ENCODE measurements at places on chromosomes 13 and 19.

GRCh38 chr13:112907286-112907685, 61.7 kb upstream of the MCF2L start:
- DNase-seq: no peak

- no peak for DNase-seq
These were observed 1781.7 kb upstream of the PRR20A start for GRCh38 chr13:55359067-55359466.

GRCh38 chr13:87536499-87536898, 134.7 kb upstream of the SLITRK5 start:
- no peak for DNase-seq

GRCh38 chr19:6970021-6970420, 51.2 kb downstream of the MBD3L2B start:
- no peak for DNase-seq

DNA sequence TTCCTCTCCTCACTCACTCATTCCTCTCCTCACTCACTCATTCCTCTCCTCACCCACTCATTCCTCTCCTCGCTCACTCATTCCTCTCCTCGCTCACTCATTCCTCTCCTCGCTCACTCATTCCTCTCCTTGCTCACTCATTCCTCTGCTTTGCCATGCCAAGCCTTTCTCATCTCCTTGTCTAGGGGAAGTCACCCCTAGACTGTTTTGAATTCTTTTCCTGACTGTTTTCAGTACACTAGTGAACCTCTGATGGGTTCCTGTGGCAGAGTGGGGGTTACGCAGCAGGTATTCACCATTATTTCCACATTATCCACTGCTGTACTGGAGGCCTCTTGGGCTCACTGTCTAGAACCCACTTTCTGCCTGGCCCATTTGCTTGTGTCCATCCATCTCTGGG, 1.2 kb downstream of the CYP4F8 start:
- DNase-seq: no peak

- DNase-seq: no peak
These were observed 15.1 kb downstream of the BRCA2 start for GRCh38 chr13:32330441-32330840.

DNA sequence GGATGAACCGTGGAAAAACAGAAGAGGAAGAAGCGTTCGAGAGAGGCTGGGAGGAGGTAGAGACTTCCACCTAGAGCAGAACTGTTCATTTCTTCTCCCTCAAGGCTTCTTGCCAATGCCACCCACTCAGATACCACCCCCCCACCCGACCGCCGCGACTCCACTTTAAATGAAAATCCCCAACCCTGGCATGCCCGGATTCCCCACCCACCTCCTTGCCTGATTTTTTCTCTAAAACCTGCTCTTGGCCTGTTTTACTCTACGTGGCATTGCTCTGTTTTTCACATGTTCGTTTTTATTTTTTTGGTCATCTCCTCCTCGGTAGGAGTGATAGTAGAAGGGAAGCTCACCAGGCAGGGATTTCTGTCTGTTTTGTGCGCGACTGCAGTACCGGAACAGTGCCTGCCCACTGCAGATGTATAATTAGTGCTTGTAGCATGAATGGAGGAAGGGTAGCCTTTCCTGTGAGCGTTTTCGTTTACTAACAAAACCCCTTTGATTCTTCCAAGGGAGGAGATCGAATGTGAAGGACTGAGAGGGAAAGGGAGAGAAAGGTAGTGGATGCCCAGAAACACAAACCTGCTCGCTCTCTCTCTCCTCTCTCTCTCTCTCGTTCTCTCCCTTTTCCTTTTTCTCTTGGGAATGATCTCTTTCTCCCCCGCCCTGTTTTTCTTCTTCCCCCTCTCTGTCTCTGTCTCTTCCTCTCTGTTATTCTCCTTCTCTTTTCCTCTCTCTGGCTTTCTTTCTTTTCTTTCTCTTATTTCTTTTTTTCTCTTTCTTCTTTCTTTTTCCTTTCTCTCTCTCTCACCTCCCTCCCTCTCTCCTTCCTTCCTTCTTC, 2.2 kb downstream of the CD70 start:
- DNase-seq: no peak

- no peak for DNase-seq
These were observed 6.4 kb downstream of the KMT5C start for GRCh38 chr19:55345818-55346724.

DNA sequence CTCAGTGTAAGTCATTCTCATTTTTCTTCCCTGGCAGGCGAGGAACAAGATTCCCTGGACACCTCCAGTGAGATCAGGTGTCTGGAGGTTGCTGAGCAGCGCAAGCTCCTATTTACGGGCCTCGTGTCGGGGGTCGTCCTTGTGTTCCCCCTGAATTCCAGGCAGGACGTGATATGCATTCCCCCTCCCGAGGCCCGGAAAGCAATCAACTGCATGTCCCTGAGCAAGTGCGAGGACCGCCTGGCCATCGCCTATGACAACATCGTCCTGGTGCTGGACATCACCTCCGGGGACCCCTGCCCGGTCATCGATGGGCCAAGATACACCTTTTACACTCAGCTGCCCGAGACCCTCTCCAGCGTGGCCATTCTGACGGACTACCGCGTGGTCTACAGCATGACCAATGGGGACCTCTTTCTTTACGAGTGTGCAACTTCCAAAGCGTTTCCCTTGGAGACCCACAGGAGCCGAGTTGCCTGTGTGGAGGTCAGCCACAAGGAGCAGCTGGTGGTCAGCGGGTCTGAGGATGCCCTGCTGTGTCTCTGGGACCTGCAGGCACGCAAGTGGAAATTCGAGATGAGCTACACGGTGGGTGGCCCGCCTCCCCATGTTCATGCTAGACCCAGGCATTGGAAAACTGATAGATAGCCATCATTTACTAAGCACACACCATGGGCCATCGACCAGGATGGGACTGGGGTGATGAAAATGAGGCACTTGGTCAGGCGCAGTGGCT, 21.5 kb upstream of the SIN3B start:
- DNase-seq: no peak

DNA sequence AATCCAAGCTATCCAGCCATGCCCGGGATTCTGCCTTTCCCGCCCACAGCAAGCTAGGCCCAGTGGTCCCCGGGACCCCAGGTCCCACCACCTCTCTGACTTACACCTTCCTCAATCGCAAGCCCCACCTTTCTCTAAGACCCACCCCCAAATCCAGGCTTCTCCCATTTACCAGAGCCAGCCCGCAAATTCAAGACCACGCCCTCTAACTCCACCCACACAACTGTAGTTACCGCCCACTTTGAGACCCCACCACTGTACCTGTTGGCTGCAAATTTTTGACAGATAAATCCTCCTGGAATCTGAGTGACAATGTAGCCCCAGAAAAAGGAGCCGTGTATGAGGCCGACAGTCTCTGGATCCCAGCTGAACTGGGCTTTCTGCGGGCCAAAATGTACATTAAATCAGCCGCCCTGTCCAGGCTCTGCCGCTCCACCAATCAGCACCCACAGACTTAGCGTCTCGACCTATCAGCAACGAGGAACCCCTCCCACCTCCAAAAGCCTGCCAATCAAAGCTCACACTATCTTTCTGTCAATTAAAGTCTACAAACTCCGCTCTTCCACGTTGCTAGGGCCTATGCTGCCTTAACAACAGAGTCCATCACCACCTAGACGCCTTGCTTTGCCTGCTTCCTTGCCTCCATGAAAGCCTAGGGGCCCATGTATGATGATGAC, 6.3 kb downstream of the SLC17A7 start:
- no peak for DNase-seq

DNA sequence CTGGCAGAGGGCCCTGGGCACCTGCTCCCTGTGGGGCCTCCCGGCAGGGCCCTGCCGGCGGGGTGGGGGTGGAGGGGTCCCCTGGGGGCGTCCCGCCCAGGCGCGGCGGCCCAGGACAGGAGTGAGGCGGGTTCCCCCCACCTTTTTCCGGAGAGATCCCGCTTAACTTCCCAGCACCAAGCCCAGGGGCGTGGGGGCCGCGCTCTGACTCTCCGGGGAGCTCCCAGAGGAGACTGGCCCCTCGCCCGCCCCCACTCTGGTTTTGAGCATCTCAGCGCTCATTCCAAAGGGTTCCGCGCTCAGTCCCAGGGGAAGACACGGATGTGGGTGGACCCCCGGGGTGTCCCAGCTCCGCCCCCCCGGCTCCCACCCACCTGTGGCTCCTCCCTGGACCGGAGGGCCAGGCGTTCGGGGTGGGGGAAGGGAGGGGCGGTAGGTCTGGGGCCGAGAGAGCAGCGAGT, 476 bp downstream of the C2CD4C start:
- peak; percentile 51 for DNase-seq

DNA sequence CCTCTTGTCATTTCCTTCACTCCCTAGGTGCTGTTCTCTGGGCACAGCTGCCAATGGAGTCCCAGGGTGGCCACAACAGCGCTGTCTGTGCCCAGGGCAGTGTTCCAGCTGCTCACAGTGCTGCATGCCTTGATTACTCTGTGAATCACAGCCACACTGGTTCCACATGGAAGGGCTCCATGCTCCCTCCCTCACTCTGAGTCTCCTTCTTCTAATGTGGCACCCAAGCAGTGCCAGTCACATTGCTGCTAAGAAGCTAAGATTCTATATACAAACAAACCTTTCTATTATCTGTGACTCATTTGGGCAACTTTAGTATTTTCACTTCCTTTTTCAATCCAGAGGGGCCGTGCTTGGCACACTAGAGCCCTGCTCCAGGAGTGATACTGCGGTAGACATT, 248.7 kb downstream of the TDRD3 start:
- DNase-seq: no peak

- DNase-seq: no peak
These were observed 3.6 kb upstream of the ONECUT3 start for GRCh38 chr19:1749373-1750342.

GRCh38 chr19:20077791-20078463, at the start of gene ZNF90:
ZNF90 (plus strand) TSS chr19:20078000; CDS start chr19:20078133, 133 bp downstream.
- peak; percentile 80 for DNase-seq

GRCh38 chr19:42433503-42434260, 6.5 kb upstream of the LIPE start:
- DNase-seq: no peak
